Esophagus squamous epithelium (tissue), 5 donors: ENCODE measurements at places on chromosomes 1 and 21.

DNA sequence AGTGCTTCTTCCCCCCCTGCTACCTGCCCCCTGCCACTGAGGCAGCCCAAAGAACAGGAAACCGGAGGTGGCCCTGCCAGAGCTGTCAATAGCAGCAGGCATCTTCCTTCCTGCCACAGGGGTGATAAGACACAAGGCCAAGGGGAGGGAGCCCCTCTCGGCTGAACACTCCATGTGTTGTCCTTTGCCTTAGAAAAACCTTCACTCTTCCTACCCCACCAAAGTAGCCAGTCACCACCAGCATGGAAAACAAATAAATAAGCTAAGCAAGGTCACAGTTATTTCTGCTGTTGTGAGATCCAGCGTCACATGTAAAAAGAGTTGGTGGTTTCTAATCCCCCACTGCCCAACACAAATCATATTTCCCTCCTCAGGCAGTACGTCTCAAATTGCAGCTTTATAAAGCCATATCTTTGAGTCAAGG lies 104.8 kb upstream of the DPT start:
- DNase-seq, result no peak

GRCh38 chr1:43069461-43070050 lies 102.5 kb downstream of the EBNA1BP2 start:
- DNase-seq, result no peak

GRCh38 chr1:207841901-207842300 lies 69.0 kb downstream of the CD34 start:
- no peak for DNase-seq

DNA sequence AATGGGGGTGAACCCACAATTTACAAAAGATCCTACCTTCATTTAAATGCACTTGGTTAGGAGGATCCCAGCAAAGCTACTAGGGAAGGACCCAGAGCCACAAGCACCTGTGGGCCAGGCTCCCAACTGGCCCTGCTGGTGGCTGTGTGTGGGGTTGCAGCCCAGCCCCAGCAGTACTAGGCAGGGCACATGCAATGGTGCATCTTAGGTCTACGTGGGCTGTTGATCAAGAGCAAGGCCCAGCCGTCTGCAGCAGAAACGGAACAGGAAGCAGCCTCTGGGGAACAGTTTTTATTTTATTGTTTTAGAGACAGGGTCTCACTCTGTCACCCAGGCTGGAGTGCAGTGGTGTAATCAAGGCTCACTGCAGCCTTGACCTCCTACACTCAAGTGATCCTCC lies 134.1 kb upstream of the RAB4A start:
- DNase-seq, result no peak

DNA sequence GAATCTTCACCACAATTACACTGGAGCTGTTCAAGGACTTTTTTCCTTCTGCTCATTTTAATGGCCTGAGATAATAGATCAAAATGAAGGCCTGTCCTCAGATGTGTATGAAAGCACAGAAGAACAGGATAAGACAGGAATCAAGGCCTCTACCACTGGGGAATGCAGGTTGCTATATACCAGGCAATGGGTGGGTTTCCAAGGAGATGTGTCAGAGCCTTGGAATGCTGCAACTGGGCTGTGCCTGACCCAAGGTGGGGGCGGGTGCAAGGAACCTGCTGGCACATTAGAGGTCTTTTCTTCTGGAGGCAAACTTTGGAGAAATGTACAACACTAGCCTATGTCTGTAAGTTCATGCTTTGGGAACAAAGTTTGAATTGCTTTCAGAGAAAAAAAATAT lies 21.7 kb upstream of the LAMC2 start:
- DNase-seq, result no peak

GRCh38 chr1:218703836-218704235 lies 358.7 kb downstream of the TGFB2 start:
- DNase-seq, result no peak
